ENCODE measurements at places on chromosomes 11 and 22. TPM values are rescaled to one million over a fixed set of nuclear protein-coding genes. Genes with fewer than 3 reads are reported as not detected.

DNA sequence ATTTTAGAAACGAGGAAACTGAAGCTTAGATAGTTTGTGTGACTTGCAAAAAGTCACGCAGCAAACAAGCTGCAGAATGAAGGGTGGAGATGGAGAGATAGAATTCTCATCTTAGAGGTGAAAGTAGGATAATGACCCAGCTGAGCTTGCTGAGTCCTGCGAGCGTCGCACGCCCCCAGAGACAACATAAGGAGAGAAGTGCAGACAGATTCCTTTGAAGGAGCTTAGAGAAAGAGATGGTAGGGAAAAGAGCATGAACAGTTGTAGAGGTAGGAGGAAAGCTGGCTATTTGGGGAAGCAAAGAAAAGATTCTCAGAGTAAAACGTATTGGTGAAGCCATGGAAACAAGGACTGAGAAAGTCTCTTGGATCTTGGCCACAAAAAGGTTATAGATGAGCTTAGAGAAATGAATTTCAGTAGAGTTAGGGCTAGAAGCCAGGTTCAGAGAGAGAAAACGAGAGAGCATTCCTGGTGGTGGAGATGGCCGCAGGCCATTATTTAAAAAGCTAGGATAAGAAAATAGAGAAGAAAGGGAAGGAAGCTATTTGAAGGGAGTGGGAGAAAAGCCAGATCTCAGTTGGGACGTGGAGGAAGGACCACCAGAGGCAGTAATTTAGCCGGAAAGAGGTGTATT lies 44.8 kb downstream of the FAM83F start:
- no peak for DNase-seq

- no peak for DNase-seq
Observed at GRCh38 chr11:93746101-93746500, 4.6 kb downstream of the C11orf54 start.

DNA sequence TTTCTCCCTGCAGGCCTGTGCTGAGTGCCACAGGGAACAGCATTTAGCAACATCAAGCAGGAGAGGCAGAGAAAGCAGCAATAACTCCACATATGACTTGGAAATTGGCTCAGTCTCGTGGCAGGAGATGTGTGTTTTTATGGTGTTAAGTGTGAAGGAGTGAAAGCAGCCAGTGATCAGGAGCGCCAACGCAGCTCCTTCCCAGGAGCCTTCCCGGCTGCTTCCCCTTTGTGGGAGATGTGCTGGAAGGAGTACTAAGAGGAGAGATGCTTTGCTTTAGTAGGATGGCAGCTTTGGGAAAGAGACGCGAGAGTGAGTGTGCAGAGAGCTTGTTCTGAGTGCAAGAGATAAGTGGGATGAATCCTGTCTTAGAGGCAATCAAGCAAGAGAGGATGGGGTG lies 54.7 kb upstream of the KIRREL3 start:
- DNase-seq, result no peak

DNA sequence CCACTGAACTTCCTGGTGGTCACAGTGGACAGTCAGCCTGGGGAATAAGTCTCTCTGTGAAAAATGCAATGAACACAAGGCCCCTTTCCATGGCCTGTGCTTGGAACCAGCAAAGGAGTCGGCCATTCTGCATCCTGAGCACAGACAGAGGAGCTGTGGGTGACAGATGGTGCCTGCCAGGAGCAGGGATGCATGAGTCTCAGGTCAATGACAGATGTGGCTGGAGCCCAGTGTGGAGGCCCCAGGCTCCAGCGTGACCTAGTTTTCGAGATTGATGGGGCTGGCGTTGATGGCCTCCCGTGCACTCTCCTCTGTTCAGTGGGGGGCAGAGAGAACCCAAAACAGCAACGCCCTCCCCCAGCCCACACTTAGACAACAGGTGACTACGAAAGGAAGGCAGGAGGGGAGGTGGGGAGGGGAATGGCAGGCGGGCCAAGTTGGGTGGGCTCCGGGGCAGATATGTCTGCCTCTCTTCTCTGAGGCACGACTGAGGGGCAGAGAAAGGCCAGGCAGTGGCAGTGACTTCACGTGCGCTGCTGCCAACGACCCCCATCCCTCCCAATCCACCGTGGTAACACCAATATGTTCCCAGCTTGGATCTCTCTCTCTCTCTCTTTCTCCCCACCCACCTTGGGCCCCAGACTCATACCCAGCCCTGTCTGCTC lies 34.4 kb upstream of the CD5 start:
- DNase-seq, result no peak

GRCh38 chr11:65211293-65212105 lies 29.8 kb downstream of the CAPN1 start:
- no peak for DNase-seq

- no peak for DNase-seq
Observed at GRCh38 chr11:64526795-64527194, 64.2 kb upstream of the SLC22A12 start.

DNA sequence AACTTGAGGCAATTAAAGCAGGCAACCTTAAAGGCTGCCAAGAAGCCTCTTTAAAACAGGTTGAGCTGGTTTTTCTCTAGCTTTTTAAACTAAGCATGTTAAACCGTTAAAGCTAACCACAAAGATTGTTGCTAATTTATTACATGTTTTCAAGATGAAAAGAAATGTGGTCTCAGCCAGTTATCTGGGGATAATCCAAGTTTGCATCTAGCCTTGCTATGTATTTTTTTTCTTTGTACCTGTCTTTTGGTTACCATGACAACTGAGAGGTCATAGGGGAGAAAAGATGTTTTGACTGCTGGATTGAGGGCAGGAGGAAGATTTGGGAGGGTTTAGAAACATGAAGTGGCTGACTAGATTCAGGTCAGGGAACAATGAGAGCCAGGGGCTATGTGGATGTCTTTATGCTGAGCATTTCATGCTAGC lies 19.2 kb upstream of the PGM2L1 start:
- DNase-seq, result no peak

GRCh38 chr11:44903035-44903434 lies 47.6 kb downstream of the TP53I11 start:
- no peak for DNase-seq

- no peak for DNase-seq
Observed at GRCh38 chr11:32436751-32437494, 1.6 kb upstream of the WT1 start.

GRCh38 chr22:40668611-40669411 lies 10.5 kb upstream of the MCHR1 start:
- DNase-seq, result no peak

GRCh38 chr11:57224537-57224936 lies 12.5 kb downstream of the APLNR start:
- DNase-seq, result no peak

GRCh38 chr11:26112264-26112663 lies 219.7 kb upstream of the ANO3 start:
- DNase-seq, result no peak

Gene DYNC2H1
- total RNA-seq, result 0.46 TPM

Gene CHRDL2
- not detected for total RNA-seq

Gene CEP164
- 32.3 TPM for total RNA-seq

Gene TPBGL
- total RNA-seq, result 0.25 TPM

Measured in activated T-helper 2 cell treated with anti-CD3 and anti-CD28 coated beads, Interferon-gamma antibody, Interleukin-2, Interleukin-4, amounts not matched to agents 10 μg/mL and 5 μg/mL and 100 μg/mL, durations not matched to agents 14 hours and 24 hours and 36 hours (primary cell).